ENCODE measurements at places on chromosomes 5 and 9.

GRCh38 chr5:71640408-71640807 is 53.3 kb downstream of the MCCC2 start:
- DNase-seq: no peak

DNA sequence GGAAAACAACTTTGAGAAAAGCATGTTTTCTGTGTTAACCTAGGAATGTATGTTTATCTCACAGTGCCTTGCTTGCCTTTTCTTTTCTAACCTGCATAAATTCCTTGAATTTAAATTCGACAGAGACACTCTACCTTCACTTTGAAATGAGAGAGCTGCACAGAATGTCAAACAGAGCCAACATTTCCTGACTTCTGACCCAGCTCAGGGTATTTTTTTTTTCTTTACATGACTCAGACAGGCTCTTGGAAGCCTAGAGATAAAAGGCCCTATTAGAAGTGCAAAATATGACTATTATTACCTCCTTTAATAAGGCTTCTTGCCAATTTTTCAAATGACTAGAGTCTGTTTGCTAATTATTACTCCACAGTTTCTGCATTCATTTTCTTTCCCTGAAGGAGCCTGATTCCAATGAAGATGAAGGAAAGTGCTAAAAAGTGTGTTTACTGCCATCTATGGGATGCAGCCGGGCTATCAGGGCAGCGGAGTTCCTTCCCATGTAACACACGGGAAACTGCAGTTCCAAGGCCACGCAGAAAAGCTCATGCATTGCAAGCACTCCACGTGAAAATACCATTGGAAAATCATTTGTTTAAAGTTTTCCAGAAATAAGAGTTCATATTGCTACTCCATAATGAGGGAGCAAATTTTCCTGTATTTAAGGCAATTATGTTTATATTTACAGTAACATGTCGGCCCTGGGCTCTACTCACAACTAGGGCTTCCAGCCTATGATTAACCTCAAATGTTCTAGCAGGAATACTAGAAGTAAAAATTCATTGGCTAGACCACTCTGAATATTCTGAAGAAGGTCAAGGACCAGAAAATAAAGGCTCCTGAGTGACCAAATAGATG is 485.6 kb downstream of the ZSWIM6 start:
- no peak for DNase-seq

- DNase-seq: no peak
Observed at GRCh38 chr5:168796000-168796399, 216.8 kb upstream of the PANK3 start.

GRCh38 chr9:32385152-32385884 is 875 bp downstream of the ACO1 start:
- no peak for DNase-seq

GRCh38 chr9:88651682-88652633 is 117.0 kb downstream of the NXNL2 start:
- no peak for DNase-seq

GRCh38 chr9:13939134-13939533 is 374.8 kb downstream of the NFIB start:
- DNase-seq: no peak

GRCh38 chr5:89546657-89547056 is 663.7 kb upstream of the MEF2C start:
- DNase-seq: no peak

DNA sequence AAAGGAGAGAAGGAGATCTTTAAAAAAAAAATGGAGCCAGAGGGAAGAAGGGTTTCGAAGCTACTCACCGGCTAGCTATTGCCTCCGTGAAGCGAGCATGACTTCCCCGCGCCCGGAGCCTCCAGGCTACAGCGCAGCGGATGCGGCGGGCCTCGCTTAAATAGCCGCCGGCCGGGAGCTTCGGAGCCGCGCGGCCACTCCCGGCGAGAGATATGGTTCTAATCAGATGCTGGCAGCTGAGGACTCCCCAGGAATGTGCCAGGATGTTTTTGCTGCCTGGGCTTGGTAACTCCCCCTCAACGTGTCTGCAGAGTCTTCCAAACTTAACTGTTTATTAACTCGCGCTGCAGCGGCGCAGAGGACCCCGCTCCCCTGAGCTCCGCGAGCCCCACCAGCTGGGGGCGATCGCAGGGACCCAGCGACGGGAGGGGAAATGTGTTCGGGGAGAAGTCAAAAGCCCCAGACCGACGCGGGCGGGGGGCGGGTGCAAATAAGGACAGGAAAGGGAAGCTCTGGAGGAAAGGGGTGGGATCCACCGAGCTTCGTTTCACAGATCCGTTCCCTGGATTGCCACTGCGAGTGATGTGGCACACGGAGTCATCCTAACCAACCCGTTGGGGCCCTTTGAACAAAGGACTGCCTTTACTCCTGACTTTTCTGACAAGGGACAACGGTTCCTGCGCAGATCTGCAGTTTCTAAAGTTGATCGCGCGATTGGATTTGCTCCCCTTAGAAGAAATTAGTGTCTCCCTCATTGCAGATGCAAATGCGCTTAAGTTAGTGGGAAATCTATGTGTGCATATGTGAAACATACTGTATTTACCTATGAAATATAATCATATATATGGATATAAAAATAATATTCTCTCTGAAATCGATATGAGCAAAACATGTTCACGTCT is at the start of gene DAB2:
TSS of gene DAB2 (minus strand) at position 245 of the 902 bp plus-strand sequence. CDS start 30,660 bp downstream, outside the sequence.
- peak; percentile 83 for DNase-seq

DNA sequence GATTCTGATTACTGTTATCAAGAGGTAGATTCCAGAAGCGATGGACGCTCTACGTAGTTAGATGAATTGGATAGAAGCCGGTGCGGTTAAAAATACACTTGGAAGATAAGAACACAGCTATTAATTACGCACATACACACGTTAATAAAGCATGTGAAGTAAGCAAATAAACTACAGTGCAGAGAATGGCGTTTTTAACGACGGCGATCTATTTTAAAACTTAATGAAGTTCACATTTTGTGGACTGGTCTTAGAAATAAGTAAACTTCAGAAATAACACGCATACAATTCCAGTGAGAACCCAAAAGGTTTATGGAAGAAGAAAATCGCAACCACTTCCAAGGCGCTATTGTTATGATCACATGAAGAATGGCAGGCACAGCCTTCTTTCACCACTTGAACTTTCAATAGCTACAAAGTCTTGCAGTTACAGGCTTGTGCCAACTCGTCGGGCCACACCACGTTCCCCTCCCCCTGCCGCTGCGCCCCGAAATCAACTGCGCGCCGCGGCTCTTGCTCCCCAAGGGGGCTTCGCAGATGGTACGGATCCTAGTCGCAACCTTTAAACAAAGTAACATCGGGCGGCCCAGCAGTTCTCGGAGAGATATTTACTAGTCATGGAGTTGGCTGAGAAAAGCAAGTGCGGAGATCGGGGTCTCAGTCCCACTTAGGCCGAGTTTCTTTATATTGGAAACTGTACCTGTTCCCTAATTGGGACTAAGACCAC is 866 bp upstream of the SEMA6A start:
- no peak for DNase-seq

- no peak for DNase-seq
Observed at GRCh38 chr5:74056789-74057164, 430.8 kb downstream of the ARHGEF28 start.

GRCh38 chr9:70117835-70118319 is 74.2 kb downstream of the MAMDC2 start:
- no peak for DNase-seq

DNA sequence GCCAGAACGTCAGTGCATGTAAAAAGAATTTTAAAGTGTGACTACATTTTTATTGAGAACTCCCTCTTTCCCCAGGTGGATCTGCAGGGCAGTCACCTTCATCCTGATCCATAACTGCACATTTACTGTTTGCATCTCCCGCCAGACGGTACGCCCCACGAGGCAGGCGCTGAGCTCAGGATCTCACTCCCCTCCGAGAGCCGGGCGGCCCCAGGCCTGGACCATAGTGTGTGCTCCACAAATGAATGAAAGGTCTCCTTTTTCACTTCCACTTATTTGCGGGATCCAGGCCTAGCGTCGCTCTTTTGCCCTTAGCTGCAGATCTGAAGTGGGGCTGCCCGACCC is 378 bp downstream of the DROSHA start:
- no peak for DNase-seq

- DNase-seq: no peak
Observed at GRCh38 chr9:82903503-82903902, 159.4 kb downstream of the RASEF start.

DNA sequence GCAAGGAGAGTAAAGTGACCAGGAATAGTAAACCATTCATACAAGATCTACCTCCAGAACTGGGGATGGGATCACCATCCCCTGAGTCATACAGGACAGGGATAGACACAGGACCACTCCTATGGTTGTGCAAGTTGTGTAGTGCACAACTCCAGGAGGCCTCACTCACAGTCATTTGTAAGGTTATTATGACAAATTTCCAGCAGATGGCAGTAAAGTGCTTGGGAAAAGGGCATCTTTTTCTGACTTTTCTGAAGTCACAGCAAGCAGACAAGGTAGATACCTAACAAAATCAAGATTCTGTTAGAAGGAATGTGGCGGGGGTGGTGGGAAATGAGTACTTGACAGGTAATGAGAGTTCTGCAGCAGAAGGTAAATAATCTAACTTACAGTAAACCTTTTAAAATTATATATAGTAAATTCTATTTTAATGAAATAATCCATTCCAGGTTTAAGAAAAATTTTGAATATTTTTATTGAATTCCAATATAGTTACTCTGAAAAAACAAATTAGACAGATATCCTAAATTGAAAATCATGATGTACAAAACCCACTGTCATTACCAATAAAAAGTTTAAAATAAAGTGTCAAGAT is 16.7 kb upstream of the KIF27 start:
- no peak for DNase-seq

DNA sequence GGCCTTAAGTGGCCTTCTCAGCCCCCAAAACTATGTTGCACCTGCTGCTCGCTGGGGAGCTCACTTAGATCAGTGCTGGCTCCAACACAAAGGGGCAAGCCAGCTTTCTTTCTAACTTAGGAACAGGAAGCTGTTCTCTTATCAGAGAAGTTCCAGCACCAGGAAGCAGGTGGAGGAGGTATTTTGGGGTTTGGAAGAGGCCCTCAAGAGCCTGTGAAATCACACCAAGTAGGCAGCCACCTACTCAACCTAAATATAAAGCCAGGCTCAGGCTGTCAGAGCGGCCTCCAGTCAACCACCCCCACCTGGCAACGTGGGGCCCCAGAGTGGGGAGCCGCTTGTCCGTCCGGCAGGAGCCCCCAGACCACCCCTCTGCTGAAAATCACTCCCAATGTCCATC is 152.8 kb downstream of the OLFM1 start:
- DNase-seq: peak; percentile 18

DNA sequence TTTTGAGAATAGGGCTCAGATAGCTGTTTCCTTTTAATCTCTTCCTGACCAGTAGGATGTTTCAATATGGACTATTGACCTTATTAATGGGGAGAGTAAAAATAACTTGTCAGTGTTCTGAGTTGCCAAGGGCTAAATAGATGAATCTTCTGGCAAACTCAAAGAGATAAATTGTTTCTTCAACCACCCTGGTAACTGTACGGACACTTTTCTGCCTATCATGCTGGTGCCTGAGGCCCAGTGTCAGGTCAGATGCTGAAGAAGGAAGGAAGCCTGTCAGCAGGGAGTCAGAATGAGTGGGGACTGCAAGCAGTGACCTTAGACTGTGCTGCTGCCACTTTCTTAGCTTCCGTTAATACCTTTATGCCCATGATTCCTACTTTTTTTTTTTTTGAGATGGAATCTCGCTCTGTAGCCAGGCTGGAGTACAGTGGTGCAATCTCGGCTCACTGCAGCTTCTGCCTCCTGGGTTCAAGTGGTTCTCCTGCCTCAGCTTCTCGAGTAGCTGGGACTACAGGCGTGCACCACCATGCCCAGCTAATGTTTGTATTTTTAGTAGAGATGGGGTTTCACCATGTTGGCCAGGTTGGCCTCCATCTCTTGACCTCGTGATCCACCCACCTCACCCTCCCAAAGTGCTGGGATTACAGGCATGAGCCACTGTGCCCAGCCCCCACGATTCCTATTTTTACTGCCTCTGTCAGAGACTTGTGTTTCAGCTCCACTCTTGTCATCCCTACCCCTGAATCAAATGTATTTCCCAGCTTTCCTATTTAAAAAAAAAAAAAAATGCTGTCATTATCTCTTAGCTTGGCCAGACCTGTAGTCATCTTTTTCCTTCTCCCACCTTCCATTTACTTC is 33.7 kb downstream of the TGFBR1 start:
- no peak for DNase-seq

DNA sequence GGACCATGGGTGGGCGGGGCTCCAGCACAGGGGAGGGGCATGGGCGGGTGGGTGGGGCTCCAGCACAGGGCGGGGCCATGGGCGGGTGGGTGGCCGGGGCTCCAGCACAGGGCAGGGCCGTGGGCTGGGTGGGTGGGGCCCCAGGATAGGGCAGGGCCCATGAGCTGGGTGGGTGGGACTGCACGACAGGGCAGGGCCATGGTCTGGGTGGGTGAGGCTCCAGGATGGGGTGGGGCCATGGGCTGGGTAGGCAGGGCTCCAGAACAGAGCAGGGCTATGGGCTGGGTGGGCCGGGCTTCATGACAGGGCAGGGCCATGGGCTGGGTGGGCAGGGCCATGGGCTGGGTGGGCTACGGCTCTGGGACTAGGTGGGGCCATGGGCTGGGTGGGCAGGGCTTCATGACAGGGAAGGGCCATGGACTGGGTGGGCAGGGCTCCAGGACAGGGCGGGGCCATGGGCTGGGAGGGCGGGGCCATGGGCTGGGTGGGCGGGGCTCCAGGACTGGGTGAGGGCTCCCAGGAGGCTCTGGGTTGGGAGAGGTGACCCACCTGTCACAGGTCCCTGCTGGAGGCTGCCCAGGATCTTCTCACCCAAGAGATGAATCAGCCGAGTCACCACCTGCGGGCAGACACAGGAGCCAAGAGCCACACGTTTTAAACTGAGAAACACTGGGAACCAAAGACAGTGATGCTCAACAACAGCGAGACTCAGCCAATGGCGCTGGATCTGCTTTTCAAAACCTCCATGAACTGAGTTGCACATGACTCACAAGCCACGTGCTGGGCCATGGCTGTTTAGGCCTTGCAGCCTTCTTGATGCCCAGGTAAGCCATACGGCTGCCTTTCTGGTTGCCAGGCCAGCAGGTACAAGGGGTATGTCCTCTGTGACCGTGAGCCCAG is 33.6 kb upstream of the NSMF start:
- peak; percentile 97 for DNase-seq

- no peak for DNase-seq
Observed at GRCh38 chr5:122896598-122897282, 51.3 kb downstream of the SNX24 start.

DNA sequence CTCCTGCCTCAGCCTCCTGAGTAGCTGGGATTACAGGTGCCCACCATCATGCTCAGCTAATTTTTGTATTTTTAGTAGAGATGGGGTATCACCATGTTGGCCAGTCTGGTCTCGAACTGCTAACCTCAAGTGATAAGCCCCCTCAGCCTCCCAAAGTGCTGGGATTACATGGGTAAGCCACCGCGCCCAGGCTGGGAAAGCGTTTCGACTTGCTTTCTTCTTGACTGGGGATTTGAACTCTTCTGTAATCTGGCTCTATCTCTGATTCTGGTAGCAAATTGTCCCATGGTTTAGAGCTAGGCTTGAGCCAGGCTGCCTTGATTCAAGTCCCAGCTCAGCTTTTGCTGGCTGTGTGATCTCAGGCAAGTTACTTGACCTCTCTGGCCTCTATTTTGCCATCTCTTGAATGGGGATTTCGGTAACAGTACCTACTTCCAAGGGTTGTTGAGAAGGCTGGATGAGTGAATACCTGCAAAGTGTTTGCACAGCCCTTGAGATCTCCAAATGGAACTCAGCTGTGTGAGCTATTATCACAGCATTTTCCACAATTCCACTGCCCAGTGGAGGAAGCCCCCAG is 20.5 kb upstream of the MVB12B start:
- DNase-seq: no peak

- DNase-seq: no peak
Observed at GRCh38 chr5:14458414-14458813, 123.2 kb upstream of the OTULINL start.
